Transverse colon (tissue), 4 donors: ENCODE measurements at places on chromosomes 2 and 18. TPM values are rescaled to one million over a fixed set of nuclear protein-coding genes. Genes with fewer than 3 reads are reported as not detected.

DNA sequence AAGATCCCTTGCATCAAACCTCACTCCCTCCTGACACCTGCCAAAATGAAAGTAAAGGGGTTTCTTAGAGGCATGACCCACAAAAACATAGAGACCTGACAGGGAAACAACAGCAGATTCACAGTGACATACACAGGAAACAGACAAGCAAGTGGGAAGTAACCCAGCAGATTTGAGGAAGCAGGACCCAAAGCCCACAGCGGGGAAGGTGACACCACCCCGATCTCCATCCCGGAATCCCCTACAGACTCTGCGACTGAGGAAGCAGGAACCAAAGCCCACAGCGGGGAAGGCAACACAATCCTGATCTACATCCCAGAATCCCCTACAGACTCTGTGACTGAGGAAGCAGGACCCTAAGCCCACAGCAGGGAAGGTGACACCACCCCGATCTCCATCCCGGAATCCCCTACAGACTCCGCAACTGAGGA lies 21.6 kb downstream of the CIB4 start:
- no peak for DNase-seq

GRCh38 chr2:191152482-191153240 lies 1.9 kb upstream of the STAT4 start:
- no peak for DNase-seq

DNA sequence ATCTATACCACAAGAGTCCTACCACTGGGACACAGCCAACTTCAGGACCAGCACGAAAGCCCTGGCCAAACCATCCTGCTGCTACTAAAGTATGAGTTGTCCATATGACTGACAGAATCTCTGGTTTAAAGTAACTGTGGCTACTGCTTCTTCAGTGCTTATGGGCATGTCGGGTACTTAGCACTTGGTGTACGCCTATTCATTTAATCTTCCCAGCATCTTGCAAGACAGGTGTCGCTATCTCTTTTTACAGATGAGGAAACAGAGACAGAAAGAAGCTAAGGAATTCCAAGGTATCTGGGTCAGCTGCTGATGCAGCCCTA lies 203.4 kb upstream of the ID2 start:
- DNase-seq: no peak

- no peak for DNase-seq
Observed at GRCh38 chr2:214265991-214266489, 144.8 kb upstream of the VWC2L start.

- no peak for DNase-seq
Observed at GRCh38 chr2:46351098-46351749, 54.0 kb downstream of the EPAS1 start.

GRCh38 chr2:74333175-74333574 lies 10.0 kb downstream of the SLC4A5 start:
- peak; percentile 24 for DNase-seq

GRCh38 chr2:64273524-64274398 lies 129.5 kb upstream of the PELI1 start:
- DNase-seq: peak; percentile 67

The MERTK gene
- total RNA-seq: 11.5 TPM

The KRCC1 gene
- total RNA-seq: 38.4 TPM

The EML6 gene
- total RNA-seq: 4.1 TPM

The MYL1 gene
- not detected for total RNA-seq

The SALL3 gene
- total RNA-seq: not detected

The WNT10A gene
- 1.6 TPM for total RNA-seq
